ENCODE measurements at places on chromosomes 11 and 22. TPM values are rescaled to one million over a fixed set of nuclear protein-coding genes. Genes with fewer than 3 reads are reported as not detected.

DNA sequence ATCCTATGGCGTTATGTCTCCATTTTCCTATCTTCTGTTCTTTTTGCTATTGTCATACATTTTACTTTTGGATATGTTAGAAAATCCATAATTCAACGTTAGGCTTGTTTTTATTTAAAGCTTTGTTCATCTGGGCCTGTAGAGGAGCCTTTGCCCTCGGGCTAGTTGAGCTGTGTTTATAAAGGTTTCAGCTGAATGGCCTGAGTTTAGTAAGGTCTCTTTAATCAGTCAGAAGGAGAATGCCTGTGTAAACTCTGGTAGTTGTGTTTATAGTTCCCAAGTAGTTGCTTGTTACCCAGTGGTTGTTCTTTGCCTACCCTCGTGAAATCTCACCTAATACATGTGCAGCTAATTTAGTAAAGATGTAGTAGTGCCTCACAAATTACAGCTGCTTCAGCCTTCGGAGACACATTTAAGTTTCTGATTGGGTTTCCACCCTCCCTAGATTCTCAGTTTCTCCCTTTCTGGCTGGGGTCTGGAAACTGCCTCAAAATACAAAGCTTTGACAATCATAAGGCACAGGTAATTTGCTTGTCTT, 33.1 kb downstream of the MTMR3 start:
- H3K36me3 ChIP-seq = no peaks in the 10 kb centered on the region
- no peak overlapping the region for H3K27ac ChIP-seq
- DNase-seq = no peak

DNA sequence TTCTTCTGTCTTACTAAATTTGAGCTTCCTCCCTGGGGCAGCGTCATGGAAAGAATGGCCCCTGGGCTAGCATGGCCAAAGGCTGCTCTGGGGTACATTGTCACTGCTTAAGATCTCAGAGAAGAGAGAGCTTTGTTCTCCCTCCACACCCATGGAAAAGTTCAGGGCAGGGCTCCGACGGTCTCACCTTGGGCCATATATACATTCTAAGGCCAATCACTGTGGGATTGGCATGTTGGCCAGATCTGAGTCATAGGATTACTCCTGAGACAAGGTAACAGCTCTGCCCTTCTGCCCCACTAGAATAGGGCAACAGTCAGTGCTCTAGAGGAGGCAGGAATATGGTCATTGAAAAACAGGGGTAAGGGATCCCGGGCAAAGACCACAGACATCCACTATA, 56.2 kb downstream of the BUD13 start:
- H3K36me3 ChIP-seq = no peaks in the 10 kb centered on the region
- H3K27me3 ChIP-seq = no peaks in the 10 kb centered on the region
- H3K27ac ChIP-seq = no peak overlapping the region
- no peak overlapping the region for H3K4me3 ChIP-seq

DNA sequence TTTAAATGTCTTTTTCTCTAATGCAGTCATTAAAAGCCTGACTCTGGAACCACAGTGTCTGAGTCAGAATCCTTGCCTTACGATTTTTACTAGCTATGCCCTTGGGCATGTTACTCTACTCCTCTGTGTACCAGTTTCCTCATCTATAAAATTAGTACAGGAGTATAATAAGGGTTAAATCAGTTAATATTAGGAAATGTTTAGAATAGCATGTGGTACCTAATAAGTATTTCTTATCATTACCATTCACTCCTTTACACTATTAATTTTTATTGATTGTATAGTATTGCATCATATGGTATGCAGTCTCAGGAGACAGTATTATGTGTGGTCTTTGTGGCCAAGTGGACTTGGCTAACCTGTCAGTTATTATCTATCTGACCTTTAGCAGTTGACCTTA, 68.2 kb downstream of the METTL15 start:
- peak; percentile 34 for DNase-seq
- no peaks in the 10 kb centered on the region for H3K36me3 ChIP-seq

DNA sequence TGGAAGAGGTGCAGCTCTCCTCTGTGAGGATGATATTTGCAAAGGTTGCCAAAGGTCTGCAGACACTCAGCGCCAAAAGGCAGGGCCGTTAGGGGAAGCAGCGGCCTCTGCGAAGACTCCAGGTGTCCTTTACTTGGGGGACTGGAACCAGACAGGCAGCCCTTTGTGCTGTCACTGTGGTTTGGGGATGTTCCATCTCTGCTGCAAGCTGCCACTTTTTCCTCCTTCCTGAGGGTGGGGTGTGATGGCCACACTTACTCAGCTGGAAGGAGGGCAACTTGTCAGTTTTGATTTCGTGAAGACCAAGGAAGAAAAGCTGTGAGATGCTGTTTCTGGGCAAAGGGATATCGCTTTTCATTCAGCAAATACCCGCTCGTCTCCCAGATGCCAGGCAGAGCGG, 96.5 kb upstream of the PRR5 start:
- no peaks in the 10 kb centered on the region for H3K4me1 ChIP-seq
- no peak overlapping the region for H3K4me3 ChIP-seq
- peaks cover 8% of the 10 kb centered on the region for H3K27me3 ChIP-seq
- H3K36me3 ChIP-seq = no peaks in the 10 kb centered on the region

DNA sequence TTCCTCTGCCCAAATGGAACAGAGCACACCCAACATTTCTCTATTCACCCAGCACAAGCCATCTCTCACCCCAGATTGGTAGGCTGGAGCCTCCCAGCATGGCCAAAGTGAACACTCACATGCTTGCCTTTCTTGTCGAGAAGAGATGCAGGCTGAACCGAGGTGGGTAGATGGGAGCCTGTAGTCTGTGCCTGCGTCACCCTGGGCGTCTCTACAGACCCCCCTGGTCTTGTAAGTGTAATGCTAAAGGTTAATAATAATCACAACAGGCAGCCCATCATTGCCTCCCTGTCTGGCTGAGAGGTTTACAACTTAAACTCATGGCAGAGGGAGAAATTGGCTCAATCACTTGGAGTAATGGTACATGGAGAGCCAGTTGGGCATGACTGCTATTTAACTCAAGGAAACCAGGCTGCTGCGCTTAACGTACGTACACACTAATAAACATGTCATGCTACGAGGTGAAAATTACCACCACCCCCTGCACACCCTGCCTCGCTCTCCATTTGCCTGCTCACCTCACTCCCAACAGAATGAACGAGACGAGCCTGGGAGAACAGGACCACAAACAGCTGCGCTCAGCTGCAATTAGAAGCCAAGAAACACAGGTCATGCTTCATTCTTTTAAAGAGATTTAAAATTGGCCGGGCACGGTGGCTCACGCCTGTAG, 9.1 kb upstream of the ZBTB16 start:
- no peaks in the 10 kb centered on the region for H3K36me3 ChIP-seq
- no peak overlapping the region for H3K27ac ChIP-seq
- DNase-seq = no peak
- H3K27me3 ChIP-seq = peaks cover 2% of the 10 kb centered on the region
- no peaks in the 10 kb centered on the region for H3K4me1 ChIP-seq
- no peak overlapping the region for H3K4me3 ChIP-seq

DNA sequence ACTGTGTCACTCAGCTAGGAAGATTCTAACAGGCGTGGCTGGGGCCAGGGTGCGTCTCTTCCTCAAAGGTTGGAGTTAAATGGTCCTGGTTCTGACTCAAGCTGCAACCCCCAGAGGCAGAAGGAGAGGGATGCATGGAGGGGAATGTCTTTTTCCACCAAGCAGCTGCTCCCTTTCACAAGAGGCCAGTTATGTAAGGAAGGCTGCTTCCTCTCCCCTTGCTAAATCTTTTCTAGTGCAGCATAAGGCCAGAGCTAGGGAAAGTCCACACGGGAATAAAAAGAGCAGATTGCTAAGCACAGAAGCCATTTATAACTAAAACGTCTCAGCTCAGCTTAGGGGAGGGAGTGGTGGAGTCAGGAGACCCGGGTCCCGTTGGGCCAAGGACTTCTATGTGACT, 10.0 kb downstream of the PVALB start:
- H3K27ac ChIP-seq = no peak overlapping the region
- H3K27me3 ChIP-seq = peaks cover 17% of the 10 kb centered on the region
- no peaks in the 10 kb centered on the region for H3K4me1 ChIP-seq
- no peak for DNase-seq
- H3K4me3 ChIP-seq = no peak overlapping the region

- DNase-seq = no peak
- no peaks in the 10 kb centered on the region for H3K4me1 ChIP-seq
- no peak overlapping the region for H3K27ac ChIP-seq
- no peaks in the 10 kb centered on the region for H3K36me3 ChIP-seq
- no peaks in the 10 kb centered on the region for H3K27me3 ChIP-seq
- no peak overlapping the region for H3K4me3 ChIP-seq
These were observed 1.7 kb downstream of the FADS2 start for GRCh38 chr11:61829806-61830205.

DNA sequence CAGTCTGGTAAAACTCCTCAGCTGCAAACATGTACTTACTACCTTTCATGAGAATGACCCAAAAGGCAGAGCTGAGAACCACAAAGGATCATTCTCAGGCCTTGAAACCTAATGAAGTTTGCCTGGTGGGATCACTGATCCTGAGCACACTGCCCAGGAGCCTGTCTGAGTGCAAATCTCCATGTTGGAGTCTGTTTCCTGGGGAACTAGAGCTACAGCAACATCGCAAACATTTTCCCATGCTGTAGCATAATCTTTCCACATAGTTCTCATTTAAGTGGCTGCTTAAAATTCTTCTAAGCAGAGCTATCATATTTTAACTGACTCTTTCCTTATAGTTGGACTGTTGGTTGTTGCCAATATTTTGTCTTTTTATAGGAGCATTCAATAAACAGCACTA, 58.5 kb downstream of the GUCY1A2 start:
- no peaks in the 10 kb centered on the region for H3K4me1 ChIP-seq
- H3K27me3 ChIP-seq = peaks cover 14% of the 10 kb centered on the region
- H3K27ac ChIP-seq = no peak overlapping the region
- H3K36me3 ChIP-seq = no peaks in the 10 kb centered on the region
- H3K4me3 ChIP-seq = no peak overlapping the region

DNA sequence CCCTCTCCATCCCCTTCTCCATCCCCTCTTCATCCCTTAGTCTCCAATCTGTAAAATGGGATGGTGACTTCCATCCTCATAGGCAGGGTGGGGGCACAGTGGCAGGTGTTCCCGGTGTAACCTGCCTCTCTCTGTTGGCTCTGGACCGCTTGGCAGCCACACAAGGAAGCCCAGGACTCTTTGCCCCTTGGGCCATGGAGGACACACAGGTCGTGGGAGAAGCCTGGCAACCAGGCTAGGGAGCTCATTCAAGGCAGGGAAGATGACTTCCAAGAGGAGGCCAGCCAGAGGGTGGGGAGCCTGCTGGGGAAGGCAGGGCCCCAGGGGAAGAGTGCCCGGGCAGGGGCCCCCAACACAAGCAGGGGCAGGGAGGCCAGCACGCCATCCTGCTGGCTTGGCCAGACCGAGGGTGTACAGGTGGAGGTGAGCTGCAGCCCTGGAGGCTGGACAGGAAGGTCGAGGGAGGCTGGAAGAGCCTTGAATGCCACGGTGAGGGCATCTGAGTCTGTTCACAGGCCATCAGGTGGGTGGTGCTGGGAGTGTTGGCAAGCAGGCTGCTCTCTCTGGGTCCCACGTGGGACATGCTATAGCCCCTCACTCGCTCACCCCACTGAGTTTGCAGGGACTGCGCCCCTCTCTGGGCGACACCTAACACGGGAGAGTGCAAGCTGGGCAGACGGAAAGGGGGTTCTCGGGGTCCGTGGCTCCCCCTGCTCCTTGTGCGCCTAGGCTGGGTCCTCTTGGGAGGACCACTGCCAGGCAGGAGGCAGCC, 15.5 kb upstream of the CTSD start:
- H3K4me3 ChIP-seq = no peak overlapping the region
- DNase-seq = no peak
- peaks cover 3% of the 10 kb centered on the region for H3K4me1 ChIP-seq

- no peaks in the 10 kb centered on the region for H3K36me3 ChIP-seq
- H3K27ac ChIP-seq = no peak overlapping the region
- H3K4me1 ChIP-seq = no peaks in the 10 kb centered on the region
- DNase-seq = no peak
These were observed 22.7 kb downstream of the NAV2 start for GRCh38 chr11:19735157-19735908.

- no peak for DNase-seq
- no peak overlapping the region for H3K4me3 ChIP-seq
- H3K27ac ChIP-seq = no peak overlapping the region
- H3K36me3 ChIP-seq = no peaks in the 10 kb centered on the region
These were observed 30.2 kb downstream of the MACROD1 start for GRCh38 chr11:64135711-64136110.

- no peak overlapping the region for H3K27ac ChIP-seq
- no peaks in the 10 kb centered on the region for H3K4me1 ChIP-seq
- no peak for DNase-seq
- H3K27me3 ChIP-seq = no peaks in the 10 kb centered on the region
These were observed 288.0 kb downstream of the NTM start for GRCh38 chr11:131658414-131658813.

DNA sequence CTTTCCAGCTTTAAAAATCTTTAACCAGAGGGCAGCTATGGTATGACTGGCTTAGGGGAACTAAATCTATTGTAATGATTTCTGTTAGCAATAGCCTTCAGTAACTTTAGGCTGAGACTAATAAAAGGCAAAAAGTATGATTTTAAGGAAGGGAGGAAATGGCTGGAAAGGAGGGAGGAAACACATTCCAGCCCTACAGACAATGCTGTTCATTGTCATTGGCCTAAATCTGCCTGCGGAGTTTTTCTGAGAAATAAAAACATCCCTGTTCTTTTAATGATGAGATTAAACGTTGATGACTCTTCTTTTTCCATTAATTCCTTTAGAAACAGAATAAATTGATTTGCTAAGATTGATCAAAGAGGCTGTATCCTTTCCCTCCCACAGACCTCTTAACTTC, 99.6 kb upstream of the GRAMD1B start:
- no peak overlapping the region for H3K27ac ChIP-seq
- H3K27me3 ChIP-seq = no peaks in the 10 kb centered on the region
- DNase-seq = no peak
- H3K4me3 ChIP-seq = no peak overlapping the region
- no peaks in the 10 kb centered on the region for H3K4me1 ChIP-seq

GRCh38 chr11:69869311-69869939, 50.2 kb upstream of the FGF3 start:
- no peaks in the 10 kb centered on the region for H3K4me1 ChIP-seq
- H3K27me3 ChIP-seq = no peaks in the 10 kb centered on the region
- H3K27ac ChIP-seq = no peak overlapping the region
- no peak for DNase-seq
- H3K4me3 ChIP-seq = no peak overlapping the region

- peak overlapping the region; percentile 94 for H3K27ac ChIP-seq
- peak overlapping the region; percentile 83 for H3K4me3 ChIP-seq
- H3K4me1 ChIP-seq = peaks cover 29% of the 10 kb centered on the region
- H3K27me3 ChIP-seq = no peaks in the 10 kb centered on the region
- H3K36me3 ChIP-seq = no peaks in the 10 kb centered on the region
- DNase-seq = peak; percentile 53
These were observed 776 bp downstream of the NLRX1 start for GRCh38 chr11:119169282-119169719.

GRCh38 chr11:128501632-128502549, 85.5 kb downstream of the ETS1 start:
- H3K27ac ChIP-seq = no peak overlapping the region
- H3K36me3 ChIP-seq = no peaks in the 10 kb centered on the region
- H3K4me3 ChIP-seq = no peak overlapping the region
- DNase-seq = no peak
- H3K27me3 ChIP-seq = no peaks in the 10 kb centered on the region
- H3K4me1 ChIP-seq = peaks cover 46% of the 10 kb centered on the region

Gene C22orf42
- not detected for total RNA-seq

Gene GRK3
- total RNA-seq = 14.6 TPM

Gene POU2AF2
- total RNA-seq = not detected

Gene GAL3ST3
- not detected for total RNA-seq

Gene RAB36
- 6.1 TPM for total RNA-seq

Gene KRTAP5-7
- not detected for total RNA-seq

Gene GLYAT
- total RNA-seq = not detected

Gene SULT4A1
- 8.4 TPM for total RNA-seq

Gene ZBTB16
- 0.30 TPM for total RNA-seq

Gene AQP11
- 0.20 TPM for total RNA-seq

Gene CASP4
- 21.1 TPM for total RNA-seq
